Stimulated activated CD8-positive, alpha-beta memory T cell treated with anti-CD3 and anti-CD28 coated beads, Interleukin-7, amount 100 ng/mL, for 1 hour (primary cell): ENCODE measurements at places on chromosomes 7 and 10.

GRCh38 chr7:28418966-28419365 lies 6.6 kb downstream of the CREB5 start:
- no peak for DNase-seq

DNA sequence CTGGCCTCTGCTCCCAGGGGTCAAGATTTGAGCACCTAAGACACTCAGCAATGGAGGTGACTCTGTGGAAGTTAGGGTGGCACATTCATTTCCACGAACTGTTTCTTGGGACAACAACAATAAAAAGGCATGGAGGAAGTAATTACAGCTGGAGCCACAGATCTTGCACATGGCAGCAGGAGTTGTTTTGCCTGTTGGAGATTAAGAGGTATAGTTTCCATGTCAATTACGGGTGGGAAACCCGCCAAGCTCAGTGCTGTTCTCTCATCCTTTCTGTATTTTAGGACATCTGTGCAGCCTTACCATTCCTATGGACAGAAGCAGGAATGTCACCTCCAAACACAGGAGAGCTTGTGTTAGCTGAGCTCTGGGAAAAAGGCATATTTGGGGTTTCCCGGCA lies 201.2 kb downstream of the SNX10 start:
- DNase-seq: no peak

DNA sequence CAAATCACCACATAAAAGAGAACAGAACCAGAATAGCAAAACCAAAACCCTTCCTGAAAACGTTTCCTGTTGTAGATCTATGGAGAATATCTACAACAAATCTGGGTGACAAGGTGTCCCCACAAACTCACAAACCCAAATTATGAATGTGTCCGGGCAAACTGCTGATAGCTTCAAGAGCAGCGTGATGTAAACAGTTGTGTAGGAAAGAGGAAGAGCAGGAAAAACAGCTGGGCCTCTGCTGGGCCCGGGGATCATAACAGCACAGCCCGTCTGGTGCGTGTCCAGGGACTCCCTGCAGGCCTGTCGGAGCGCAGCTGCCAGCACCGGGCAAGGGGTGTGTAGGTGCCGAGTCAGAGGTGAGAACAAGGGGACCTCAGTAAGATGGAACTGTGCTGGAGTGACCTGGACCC lies 53.7 kb downstream of the KCNH2 start:
- no peak for DNase-seq

GRCh38 chr10:76583711-76584161 lies 1053.9 kb downstream of the KCNMA1 start:
- no peak for DNase-seq

GRCh38 chr10:128380946-128381345 lies 254.7 kb upstream of the MKI67 start:
- no peak for DNase-seq
